Body of pancreas (tissue), 4 donors: ENCODE measurements at places on chromosomes 7 and 10. TPM values are rescaled to one million over a fixed set of nuclear protein-coding genes. Genes with fewer than 3 reads are reported as not detected.

- no peak overlapping the region for H3K4me3 ChIP-seq
- H3K27ac ChIP-seq: peak overlapping the region; percentile 6
- no peaks in the 10 kb centered on the region for H3K4me1 ChIP-seq
- peak; percentile 45 for DNase-seq
- no peaks in the 10 kb centered on the region for H3K36me3 ChIP-seq
Observed at GRCh38 chr7:117993377-117994003, 120.2 kb upstream of the CTTNBP2 start.

DNA sequence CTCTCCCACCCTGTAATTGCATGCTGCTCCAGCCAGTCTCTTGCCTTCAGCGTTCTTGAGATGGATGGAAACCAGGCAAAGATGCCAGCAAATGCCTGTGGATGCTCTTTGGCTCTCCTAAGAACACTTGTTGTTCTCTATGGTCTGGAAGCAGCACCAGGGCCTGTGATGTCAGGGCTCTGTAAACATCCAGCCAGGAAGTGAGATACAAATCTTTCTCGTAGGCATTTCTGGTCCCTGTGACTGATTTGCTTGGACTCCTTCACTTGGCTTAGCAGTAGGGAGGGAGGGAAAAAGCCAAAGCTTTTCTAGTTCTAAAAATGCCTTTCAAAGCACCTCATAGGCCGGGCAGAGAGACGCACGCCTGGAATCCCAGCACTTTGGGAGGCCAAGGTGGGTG, 201.3 kb downstream of the REEP3 start:
- H3K27me3 ChIP-seq: no peaks in the 10 kb centered on the region
- DNase-seq: no peak
- no peaks in the 10 kb centered on the region for H3K36me3 ChIP-seq
- no peak overlapping the region for H3K27ac ChIP-seq
- no peak overlapping the region for H3K4me3 ChIP-seq

DNA sequence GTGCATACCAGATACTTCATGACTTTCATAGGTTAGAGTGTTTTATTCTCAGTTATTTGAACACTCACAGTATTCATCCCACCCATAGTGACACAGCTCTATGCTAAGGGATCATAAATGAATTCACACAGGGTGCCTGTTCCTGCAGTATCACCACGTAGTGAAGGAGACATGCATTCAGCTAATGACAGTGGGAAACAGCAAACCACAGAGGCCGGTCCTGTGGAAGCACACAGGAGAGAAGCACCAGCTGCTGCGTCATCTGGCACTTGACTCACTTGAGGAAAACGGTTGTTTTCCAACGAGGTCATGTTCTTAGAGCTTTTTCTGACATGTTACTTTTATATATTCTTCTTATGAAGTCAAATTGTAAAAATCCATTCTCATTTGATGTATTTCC, 73.0 kb downstream of the UBE3C start:
- H3K36me3 ChIP-seq: no peaks in the 10 kb centered on the region
- no peak overlapping the region for H3K4me3 ChIP-seq
- no peak for DNase-seq
- no peak overlapping the region for H3K27ac ChIP-seq
- no peaks in the 10 kb centered on the region for H3K4me1 ChIP-seq
- no peaks in the 10 kb centered on the region for H3K27me3 ChIP-seq

DNA sequence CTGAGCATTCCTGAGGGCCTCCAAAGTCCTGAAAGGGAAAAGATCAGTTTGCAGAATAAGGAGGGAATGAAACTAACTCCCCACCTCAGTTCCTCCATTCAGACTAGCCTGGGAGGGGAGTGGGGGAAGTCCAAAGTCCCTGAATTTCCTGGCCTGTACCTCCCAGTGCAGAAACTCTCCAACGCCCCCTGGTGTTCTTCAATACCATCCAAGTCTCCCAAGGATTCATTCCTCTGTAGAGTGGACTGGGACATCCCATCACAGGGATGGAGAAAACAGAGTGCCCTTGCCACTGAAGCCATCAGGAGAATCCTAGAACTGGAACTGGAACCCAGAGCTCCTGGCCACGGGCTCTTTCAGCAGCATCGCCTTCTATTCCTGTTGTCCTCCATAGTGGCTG, 1.6 kb upstream of the COL13A1 start:
- no peaks in the 10 kb centered on the region for H3K36me3 ChIP-seq
- DNase-seq: peak; percentile 45
- H3K27me3 ChIP-seq: peaks cover 16% of the 10 kb centered on the region
- peaks cover 22% of the 10 kb centered on the region for H3K4me1 ChIP-seq

DNA sequence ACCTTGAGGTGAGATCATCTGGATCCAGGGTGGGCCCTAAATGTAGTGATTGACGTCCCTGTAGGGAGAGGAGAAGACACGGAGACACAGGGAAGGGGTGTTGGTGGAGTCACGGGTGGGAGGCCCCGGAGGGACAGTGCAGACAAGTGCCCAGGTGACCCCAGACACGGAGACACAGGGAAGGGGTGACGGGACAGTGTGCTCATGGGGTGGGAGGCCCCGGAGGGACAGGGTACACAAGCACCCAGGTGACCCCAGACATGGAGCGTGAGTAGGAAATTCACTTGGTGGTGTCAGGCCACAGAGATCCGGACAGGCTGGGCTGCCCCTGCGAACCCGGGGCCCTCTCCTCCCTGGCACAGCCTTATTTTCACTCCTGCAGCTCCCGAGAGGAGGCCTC, 176.9 kb downstream of the PTPRN2 start:
- no peaks in the 10 kb centered on the region for H3K36me3 ChIP-seq
- H3K4me3 ChIP-seq: no peak overlapping the region
- H3K27ac ChIP-seq: no peak overlapping the region
- H3K27me3 ChIP-seq: no peaks in the 10 kb centered on the region

GRCh38 chr7:41261080-41261479, 441.8 kb downstream of the INHBA start:
- DNase-seq: no peak
- H3K27me3 ChIP-seq: no peaks in the 10 kb centered on the region
- no peaks in the 10 kb centered on the region for H3K36me3 ChIP-seq
- no peak overlapping the region for H3K27ac ChIP-seq
- H3K4me3 ChIP-seq: no peak overlapping the region
- H3K4me1 ChIP-seq: no peaks in the 10 kb centered on the region

DNA sequence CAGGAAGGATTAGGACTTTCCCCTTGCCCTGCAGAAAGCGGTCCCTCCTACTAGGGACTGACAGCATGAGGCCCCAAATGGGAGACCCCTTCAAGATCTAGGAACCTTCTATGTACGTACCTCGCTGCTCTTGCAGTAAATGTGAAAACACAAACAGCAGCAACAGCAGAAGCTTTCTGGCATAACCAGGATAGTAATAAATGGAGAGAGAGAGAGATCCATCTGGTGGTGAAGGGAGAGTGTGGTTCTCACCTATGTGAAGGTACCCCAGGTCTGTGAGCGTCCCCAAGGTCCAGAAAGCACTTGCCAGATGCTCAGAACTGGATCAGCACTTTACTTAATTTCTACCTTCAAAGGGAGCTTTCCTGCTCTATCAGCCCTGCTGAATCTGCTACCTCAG, 592.7 kb downstream of the PARD3 start:
- no peak overlapping the region for H3K4me3 ChIP-seq
- H3K4me1 ChIP-seq: peaks cover 24% of the 10 kb centered on the region
- H3K27ac ChIP-seq: no peak overlapping the region
- H3K36me3 ChIP-seq: no peaks in the 10 kb centered on the region
- no peak for DNase-seq

GRCh38 chr10:99461230-99461629, 30.8 kb upstream of the GOT1 start:
- H3K4me1 ChIP-seq: no peaks in the 10 kb centered on the region
- DNase-seq: no peak
- H3K27ac ChIP-seq: no peak overlapping the region

DNA sequence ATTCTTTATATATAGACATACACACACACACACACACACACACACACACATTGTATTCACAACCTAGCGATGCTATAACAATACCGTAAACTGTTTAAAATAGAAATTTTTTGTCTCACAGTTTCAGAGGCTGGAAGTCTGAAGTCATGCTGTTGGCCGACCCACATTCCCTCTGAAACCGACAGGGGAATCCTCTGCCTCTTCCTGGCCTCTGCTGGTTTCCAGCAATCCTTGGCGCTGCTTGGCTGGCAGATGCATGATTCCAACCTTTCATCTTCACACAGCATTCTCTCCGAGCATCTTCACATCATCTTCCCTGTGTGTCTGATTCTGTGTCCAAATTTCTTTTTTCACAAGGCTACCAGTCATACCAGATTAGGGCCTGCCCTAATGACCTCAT, 94.8 kb downstream of the CCDC71L start:
- no peak overlapping the region for H3K4me3 ChIP-seq
- no peaks in the 10 kb centered on the region for H3K36me3 ChIP-seq
- no peak overlapping the region for H3K27ac ChIP-seq
- peaks cover 11% of the 10 kb centered on the region for H3K4me1 ChIP-seq
- DNase-seq: no peak
- no peaks in the 10 kb centered on the region for H3K27me3 ChIP-seq

DNA sequence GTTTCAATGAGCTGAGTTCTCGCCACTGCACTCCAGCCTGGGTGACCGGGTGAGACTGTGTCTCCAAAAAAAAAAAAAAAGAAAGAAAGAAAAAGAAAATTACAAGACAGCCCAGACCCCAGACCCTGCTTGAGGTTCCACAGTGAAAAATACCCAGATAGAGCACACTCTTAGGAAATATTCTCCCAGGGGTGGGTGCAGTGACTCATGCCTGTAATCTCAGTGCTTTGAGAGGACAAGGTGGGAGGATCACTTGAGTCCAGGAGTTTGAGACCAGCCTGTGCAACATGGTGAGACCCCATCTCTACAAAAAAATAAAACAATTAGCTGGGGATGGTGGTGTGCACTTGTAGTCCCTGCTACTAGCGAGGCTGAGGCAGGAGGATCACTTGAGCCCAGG, 41.1 kb upstream of the GTF2IRD1 start:
- no peak for DNase-seq
- H3K27ac ChIP-seq: no peak overlapping the region
- H3K4me1 ChIP-seq: peaks cover 4% of the 10 kb centered on the region
- no peaks in the 10 kb centered on the region for H3K27me3 ChIP-seq
- H3K4me3 ChIP-seq: no peak overlapping the region
- H3K36me3 ChIP-seq: no peaks in the 10 kb centered on the region

DNA sequence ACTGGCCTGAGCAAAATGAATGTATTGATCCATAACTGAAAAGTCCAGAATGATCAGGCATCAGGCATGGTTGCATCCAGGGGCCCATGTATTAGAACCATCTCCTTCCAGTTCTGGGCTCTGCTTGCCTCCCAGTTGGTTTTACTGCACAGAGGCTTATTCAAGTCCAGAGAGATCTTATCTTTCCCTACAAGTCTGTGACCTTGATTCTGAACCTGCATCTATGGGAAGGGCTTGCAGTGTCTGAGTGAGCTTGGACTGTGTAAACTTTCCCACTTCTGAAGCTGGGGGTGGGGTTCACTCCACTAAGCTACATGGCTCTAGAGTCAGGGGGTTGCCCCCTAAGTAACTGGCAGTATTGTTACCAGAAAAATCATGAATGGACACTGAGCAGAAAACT, 136.2 kb downstream of the TCF7L2 start:
- no peaks in the 10 kb centered on the region for H3K27me3 ChIP-seq
- DNase-seq: no peak
- no peak overlapping the region for H3K27ac ChIP-seq
- no peak overlapping the region for H3K4me3 ChIP-seq
- no peaks in the 10 kb centered on the region for H3K36me3 ChIP-seq
- peaks cover 20% of the 10 kb centered on the region for H3K4me1 ChIP-seq

DNA sequence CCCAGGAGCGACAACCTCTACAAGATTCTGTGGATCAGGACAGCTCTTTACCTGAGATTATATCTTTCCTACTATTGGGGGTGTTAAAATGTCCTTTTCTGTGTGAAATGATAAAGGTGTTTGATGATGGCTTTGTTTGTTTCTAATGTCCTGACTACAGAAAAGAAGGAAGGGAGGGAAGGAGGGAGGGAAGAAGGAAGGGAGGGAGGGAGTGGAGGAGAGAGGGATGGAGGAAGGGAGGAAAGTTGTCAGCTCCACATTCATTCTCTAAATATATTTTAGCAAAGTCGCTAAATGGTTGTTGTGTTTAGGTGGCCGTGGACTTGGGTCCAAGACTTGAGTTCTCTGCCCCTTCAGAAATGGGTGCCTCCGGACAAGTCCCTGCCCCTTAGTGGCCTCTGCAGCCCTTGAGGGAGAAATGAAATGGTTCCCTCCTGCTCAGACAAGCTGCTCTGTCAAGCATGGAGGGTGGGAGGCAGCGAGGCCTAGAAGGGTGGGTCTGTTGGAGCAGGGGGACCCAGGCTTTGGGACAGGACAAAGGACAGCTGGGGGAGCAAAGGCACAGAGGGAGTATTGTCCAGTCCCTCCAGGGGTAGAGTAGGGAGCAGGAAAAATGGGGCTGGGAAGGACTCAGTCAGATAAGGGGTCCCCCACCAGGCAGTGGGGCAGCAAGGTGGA, 4.4 kb downstream of the RGS10 start:
- no peaks in the 10 kb centered on the region for H3K36me3 ChIP-seq
- H3K27me3 ChIP-seq: no peaks in the 10 kb centered on the region
- H3K4me3 ChIP-seq: no peak overlapping the region
- H3K4me1 ChIP-seq: peaks cover 12% of the 10 kb centered on the region
- no peak for DNase-seq

LIPM gene
- total RNA-seq: not detected

IGF2BP3 gene
- 0.33 TPM for total RNA-seq

LRRD1 gene
- not detected for total RNA-seq

GBX1 gene
- not detected for total RNA-seq

TASOR2 gene
- total RNA-seq: 114 TPM

CTTNBP2 gene
- 25.7 TPM for total RNA-seq

UNC5B gene
- 10.4 TPM for total RNA-seq

SDK1 gene
- 19.8 TPM for total RNA-seq

ABCB4 gene
- total RNA-seq: not detected

SEMA3D gene
- total RNA-seq: 0.66 TPM
